ENCODE measurements at places on chromosomes 5 and 9. TPM values are rescaled to one million over a fixed set of nuclear protein-coding genes. Genes with fewer than 3 reads are reported as not detected.

GRCh38 chr9:126468141-126468825 is 141.7 kb downstream of the MVB12B start:
- no peak for DNase-seq

DNA sequence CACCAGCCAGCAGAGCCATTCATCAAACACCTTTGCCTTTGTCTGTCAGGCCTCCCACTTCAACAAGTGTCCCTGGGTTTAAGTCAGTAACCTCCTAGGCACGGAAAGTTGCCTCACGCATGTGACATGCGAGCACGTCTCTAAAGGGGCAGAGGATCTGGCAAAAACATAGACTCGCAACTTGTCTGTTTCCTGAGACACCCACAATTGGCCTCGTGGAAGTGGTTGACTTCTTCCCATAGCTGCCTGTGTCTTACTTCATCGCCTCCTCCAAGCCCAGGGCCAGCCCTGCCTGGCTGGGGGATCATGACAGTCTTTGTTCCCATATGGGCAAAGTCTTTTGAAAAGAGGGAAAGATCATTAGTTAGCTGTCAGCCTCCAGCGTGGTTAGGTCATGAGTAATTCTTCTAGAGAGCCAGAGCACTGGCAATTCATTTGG is 35.5 kb upstream of the GLRX start:
- no peak for DNase-seq

- DNase-seq, result no peak
Measured at GRCh38 chr5:62600560-62601252, 22.1 kb downstream of the LRRC70 start.

DNA sequence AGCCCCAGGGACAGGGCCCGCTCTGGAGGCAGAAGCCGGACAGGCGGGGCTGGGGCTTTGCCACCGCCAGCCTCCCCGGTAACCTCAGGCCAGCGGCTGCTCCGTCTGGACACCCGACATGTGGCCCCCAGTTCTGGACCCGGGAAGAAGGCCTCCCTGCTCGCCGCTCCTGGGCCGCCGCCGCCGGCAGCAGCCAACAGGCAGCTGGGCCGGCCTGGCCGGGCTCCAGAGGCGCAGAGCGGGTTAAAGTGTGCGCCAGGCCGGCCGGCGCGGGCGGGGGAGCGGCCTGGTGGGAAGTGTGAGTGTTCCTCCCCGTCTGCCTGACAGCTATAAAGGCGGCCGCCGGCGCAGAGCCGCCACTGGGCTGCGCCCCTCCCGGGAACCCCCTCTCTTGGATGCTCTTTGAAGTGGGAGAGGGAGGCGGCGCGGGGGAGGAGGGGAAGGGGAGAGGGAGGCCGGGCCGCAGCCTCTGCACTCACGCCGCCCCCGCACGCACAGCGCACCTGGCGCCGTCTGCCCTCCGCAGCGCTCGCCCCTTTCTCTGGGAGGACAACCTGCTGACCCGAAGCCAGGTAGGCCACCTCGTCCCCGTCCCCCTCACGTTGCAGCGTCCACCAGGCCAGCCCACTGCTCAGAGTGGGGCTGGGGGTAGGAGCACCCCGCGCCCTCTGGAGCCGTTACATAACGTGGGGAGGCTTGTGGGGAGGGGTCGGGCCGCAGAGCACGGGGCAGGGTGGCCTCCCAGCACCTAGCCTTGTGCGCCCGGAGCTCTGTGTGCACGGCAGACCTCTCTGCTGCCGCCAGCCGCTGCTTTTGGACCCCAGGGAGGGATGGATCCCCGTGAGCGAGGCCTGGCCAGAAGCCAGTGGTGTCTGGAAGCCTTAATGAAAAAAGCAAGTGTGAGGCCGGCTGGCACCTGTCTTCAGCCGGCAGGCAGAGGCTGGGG is at the start of gene ADAMTSL2:
Gene ADAMTSL2, plus strand, starts transcription at position 359 of the 946 bp plus-strand sequence. CDS start 2,009 bp downstream, outside the sequence.
- DNase-seq, result no peak

- no peak for DNase-seq
Measured at GRCh38 chr9:25427898-25428297, 250.3 kb downstream of the TUSC1 start.

- DNase-seq, result no peak
Measured at GRCh38 chr9:112078432-112078831, 96.7 kb downstream of the SUSD1 start.

DNA sequence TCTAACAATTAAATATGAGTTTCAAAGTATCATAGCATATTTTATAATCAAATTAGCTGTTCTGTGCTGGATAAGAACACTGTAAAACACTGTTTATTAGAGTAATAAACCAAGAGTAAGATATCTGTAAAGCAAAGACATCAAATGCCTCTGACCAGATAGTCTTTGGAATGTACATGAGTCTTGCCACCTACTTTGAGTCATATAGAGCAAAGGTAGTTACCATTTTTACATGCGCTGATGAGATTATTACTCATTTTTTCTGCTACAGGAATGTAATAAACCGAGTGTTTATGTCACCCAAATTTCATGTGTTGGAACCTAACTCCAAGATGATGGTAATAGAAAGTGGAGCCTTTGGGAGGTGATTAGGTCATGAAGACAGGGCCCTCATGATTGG is 654.5 kb downstream of the CETN3 start:
- DNase-seq, result no peak

GRCh38 chr9:109574061-109574882 is 76.2 kb upstream of the PTPN3 start:
- no peak for DNase-seq

GRCh38 chr5:112646139-112646936 is 91.3 kb upstream of the APC start:
- DNase-seq, result no peak

DNA sequence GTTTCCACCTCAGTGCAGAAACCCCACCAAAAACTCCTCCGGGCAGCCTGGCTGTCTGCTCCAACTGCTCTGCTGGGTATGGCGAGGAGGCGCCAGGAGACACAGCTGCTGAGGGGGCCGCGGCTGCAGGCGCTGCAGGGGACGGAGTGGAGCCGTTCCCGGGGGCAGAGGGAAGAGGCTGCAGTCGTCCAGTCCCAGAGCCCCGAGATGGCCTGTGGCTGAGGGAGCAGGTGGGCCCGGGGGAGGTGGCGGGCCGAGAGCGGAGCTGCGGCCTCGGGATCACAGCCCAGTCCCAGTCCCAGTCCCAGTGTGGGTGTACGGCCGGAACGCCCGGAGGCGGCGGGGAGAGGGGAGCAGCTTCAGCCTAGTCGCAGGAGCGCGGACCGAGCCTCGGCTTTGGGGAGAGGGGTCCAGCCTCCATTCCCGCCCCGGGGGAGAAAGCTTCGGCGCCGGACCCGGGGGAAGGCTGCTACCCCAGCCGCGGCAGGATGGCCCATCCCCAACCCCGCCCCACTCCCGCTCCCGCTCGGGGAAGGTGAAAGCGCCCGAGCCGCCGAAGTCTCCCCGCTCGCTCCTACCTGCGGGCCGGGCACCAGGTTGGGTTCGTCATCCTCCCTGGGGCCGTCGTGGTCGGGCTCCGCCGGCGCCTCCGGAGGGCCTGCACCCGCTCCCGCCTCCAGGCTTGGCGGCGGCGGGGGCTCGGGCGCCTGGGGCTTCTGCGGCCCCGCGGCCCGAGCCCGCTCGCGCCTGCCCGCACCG is 513 bp downstream of the FAM193B start:
- peak; percentile 24 for DNase-seq

DNA sequence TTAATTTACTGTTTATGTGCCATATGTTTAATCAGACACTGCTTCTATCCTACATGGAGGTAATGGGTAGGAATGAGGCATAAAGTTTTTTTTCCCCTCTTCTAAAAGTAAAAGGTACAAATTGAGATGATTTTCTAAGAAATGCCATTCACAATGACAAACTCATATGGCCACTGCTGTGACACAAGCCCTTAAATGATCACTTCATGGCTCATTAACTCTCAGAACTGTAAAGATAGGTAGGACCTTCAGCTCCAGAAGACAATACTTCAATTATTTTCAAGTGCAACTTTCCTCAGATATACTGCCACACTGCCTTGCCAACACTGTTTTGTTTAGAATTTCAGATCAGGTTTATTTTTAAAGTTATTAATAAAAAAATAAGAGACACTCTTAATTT is 362.9 kb upstream of the ZNF608 start:
- no peak for DNase-seq

- DNase-seq, result no peak
Measured at GRCh38 chr9:113247640-113248039, 26.3 kb downstream of the SLC31A1 start.

GRCh38 chr5:65157906-65158603 is 323.7 kb downstream of the ADAMTS6 start:
- DNase-seq, result no peak

GRCh38 chr5:80223561-80223960 is 32.3 kb downstream of the SERINC5 start:
- no peak for DNase-seq

GRCh38 chr5:59093329-59093728 is 510.5 kb downstream of the RAB3C start:
- no peak for DNase-seq

DNA sequence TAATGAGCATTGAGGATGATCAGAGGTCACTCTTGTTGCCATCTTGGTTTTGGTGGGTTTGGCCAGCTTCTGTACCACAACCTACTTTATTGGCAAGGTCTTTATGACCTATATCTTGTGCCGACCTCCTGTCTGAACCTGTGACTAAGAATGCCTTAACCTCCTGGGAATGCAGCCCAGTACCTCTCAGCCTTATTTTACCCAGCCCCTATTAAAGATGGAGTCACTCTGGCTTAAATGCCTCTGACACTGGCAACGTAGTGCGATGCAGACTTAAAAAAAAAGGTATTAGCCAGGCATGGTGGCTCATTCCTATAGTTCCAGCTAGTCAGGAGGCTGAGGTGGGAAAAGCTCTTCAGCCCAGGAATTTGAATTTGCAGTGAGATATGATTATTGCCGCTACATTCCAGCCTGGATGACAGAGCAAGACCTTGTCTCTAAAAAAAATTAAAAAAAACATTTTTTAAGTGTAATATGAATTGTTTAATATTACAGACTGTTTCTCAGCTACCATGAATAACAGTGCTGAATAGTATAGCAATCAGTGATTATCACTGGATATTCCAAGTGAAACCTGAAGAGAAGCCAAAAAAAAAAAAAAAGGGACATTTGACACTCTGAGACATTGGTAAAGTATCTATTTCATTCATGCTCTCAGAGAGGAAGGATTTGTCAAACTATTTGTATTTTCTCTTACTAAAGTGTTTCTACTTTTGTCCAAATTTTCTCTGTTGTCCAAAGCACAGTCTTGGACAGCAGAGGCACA is 18.3 kb upstream of the STOM start:
- no peak for DNase-seq

DNA sequence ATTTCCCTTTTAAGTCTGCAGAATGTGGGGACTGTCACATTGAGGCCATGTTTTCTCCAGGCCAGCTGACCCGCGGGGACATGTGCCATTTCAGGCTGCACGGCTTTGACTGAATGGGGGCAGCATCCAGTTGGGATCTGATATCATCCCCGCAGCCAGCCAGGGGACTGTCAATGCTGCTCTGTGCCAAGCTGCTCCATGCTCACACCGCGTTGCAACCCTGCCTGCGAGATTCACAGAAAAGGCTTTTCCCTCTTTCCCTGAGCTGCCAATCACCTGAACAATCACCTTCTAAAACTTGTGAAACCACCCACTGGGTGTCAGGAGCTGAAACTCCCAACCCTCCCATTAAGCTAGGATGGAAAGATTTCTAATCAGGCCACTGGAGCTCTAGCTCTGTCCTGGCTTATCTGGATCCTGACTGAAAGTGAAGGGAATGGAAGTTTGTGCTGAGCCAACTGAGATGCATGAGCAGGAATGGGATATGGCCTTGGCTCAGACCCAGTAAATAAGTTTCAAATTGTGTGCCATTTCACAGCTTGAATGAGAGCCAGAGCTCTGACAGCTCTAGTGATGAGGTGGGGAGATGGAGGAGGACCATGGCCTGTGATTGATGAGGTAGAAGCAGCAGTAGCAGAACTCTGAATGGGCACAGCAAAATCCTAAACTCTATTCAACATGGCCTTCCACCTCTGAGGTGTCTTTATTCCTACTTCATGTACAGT is 34.5 kb upstream of the ZNF366 start:
- no peak for DNase-seq

- no peak for DNase-seq
Measured at GRCh38 chr9:129761901-129762369, 9.1 kb upstream of the PTGES start.

DNA sequence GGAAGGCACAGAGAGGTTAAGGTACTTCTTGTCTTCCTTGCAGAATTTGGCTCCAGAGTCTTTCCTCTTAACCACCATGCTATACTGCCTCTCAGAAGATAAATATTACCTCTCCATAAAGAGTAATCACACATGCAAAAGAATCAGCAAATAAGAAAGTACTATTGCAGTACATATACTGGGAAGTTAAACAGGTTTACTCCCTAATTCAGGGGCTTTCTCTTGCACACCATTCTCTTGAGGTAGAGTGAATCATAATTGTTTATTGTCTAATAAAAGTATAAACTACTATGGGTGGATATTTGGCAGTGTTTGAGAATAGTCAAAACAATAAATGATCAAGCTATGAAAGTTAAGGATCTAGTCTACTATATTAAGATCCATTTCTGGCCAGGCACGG is 40.4 kb downstream of the SPINK5 start:
- no peak for DNase-seq

GRCh38 chr9:130823435-130823834 is 11.6 kb upstream of the ABL1 start:
- DNase-seq, result no peak

DNA sequence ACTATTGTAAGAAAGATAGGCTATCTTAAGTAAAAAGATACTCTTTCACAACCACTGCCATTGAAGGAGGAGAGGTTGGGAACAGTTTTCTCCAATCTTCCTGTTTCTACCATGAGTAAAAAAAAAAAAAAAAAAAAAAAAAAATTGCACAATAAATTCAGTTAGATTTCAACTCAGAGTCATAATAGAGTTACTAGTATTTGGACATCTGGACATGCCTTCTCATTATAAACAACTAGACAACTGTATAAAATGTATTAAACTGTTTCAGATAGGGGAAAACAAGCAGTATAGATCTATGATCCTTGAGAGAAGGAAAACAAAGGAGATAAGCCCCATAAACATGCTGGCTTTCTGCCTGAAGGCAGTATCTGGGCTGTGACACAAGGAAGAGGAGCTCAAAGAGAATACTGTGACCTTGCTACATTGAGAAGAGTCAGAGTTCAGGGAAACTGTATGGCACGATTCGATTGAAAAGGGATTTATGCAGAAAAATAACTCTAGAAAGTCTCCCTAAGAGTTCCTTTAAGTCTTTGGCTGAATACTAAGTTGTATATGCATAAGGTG is 249.2 kb upstream of the POU5F2 start:
- DNase-seq, result no peak

GRCh38 chr5:66179297-66180051 is 35.4 kb downstream of the SREK1 start:
- DNase-seq, result no peak

Gene SMIM33
- total RNA-seq, result not detected

Gene GPX8
- 38.8 TPM for total RNA-seq

Gene BTNL3
- not detected for total RNA-seq

Gene SIT1
- not detected for total RNA-seq

Gene TCF7
- total RNA-seq, result 16.6 TPM

Gene PCDHGC4
- 3.0 TPM for total RNA-seq

Gene BRINP1
- 1.1 TPM for total RNA-seq

Gene CDKN2B-AS1
- not detected for total RNA-seq

Gene RETREG1
- 8.0 TPM for total RNA-seq

Gene SLC6A7
- not detected for total RNA-seq

Gene CSNK1A1
- 213 TPM for total RNA-seq
